ENCODE measurements at places on chromosomes 1 and 21. TPM values are rescaled to one million over a fixed set of nuclear protein-coding genes. Genes with fewer than 3 reads are reported as not detected.

The ASTN1 gene
- 0.05 TPM for total RNA-seq

GRCh38 chr1:67336783-67337182 lies 29.1 kb downstream of the IL12RB2 start:
- H3K36me3 ChIP-seq, result no peaks in the 10 kb centered on the region
- no peaks in the 10 kb centered on the region for H3K4me1 ChIP-seq
- no peak overlapping the region for H3K27ac ChIP-seq
- H3K27me3 ChIP-seq, result no peaks in the 10 kb centered on the region

DNA sequence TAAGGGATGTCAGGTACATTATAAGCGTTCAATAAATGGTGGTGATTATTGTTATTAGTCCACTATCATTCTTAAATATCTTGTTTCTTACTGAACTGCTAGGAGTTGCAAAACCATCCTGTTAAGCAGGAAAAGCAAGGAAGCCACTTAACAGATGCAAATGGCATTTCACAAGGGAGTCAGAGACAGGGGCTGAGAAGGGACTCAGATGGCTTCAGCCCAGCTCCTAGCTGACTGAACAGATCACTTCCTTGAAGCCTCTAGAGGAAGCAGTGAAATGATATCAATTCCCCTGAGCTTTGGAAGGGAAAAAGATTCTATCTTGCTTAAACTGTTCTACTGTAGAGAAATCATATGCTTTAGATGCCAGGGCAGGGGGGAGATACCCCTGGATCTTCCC lies 151.5 kb downstream of the ST6GALNAC5 start:
- no peak for DNase-seq
- no peak overlapping the region for H3K27ac ChIP-seq
- H3K4me3 ChIP-seq, result no peak overlapping the region
- H3K36me3 ChIP-seq, result no peaks in the 10 kb centered on the region

- no peak for DNase-seq
- H3K4me3 ChIP-seq, result no peak overlapping the region
- H3K36me3 ChIP-seq, result no peaks in the 10 kb centered on the region
- H3K4me1 ChIP-seq, result no peaks in the 10 kb centered on the region
- H3K27ac ChIP-seq, result no peak overlapping the region
Measured at GRCh38 chr1:205594846-205595245, 37.0 kb downstream of the ELK4 start.

GRCh38 chr1:84742653-84743052 lies 52.4 kb upstream of the SSX2IP start:
- no peak overlapping the region for H3K27ac ChIP-seq
- no peaks in the 10 kb centered on the region for H3K4me1 ChIP-seq
- H3K36me3 ChIP-seq, result no peaks in the 10 kb centered on the region
- peaks cover 5% of the 10 kb centered on the region for H3K27me3 ChIP-seq

DNA sequence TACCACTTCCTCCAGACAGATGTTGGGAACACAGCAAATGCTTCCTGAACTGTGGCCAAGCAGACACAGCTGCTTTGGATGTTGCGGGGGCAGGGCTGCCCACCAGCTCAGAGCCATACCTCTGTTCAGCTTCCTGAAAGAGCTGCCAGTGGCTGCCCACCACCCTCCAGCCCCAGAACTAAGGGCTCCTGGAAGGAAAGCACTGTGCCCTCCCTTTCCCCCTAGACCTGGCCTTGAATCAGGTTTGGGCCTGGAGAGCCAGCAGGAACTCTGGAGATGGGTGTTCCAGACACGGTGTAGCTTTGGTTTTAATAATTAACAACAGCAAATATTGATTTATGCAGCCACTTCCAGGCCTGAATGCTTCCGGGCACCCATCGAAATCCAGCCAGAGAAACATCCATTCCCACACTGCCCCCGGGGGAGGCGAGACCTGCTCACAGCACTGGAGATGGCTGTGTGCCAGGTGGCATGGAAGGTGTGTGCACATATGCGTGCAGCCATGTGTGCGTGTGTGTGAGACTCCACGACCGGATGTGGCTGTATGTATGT lies 45.7 kb downstream of the RAP1GAP start:
- no peak overlapping the region for H3K27ac ChIP-seq
- peaks cover 3% of the 10 kb centered on the region for H3K4me1 ChIP-seq

- no peak overlapping the region for H3K4me3 ChIP-seq
- H3K27ac ChIP-seq, result no peak overlapping the region
- H3K4me1 ChIP-seq, result no peaks in the 10 kb centered on the region
Measured at GRCh38 chr1:59212706-59213105, 84.2 kb upstream of the FGGY start.

The BLZF1 gene
- 19.6 TPM for total RNA-seq

- DNase-seq, result no peak
- H3K36me3 ChIP-seq, result no peaks in the 10 kb centered on the region
- H3K27ac ChIP-seq, result peak within 1 kb of the TSS; percentile 94
- no peaks in the 10 kb centered on the region for H3K27me3 ChIP-seq
Measured at GRCh38 chr1:40508375-40509341, at the start of gene EXO5. Gene EXO5 (plus strand): TSS chr1:40508767. CDS start chr1:40514545, 5,778 bp downstream.

DNA sequence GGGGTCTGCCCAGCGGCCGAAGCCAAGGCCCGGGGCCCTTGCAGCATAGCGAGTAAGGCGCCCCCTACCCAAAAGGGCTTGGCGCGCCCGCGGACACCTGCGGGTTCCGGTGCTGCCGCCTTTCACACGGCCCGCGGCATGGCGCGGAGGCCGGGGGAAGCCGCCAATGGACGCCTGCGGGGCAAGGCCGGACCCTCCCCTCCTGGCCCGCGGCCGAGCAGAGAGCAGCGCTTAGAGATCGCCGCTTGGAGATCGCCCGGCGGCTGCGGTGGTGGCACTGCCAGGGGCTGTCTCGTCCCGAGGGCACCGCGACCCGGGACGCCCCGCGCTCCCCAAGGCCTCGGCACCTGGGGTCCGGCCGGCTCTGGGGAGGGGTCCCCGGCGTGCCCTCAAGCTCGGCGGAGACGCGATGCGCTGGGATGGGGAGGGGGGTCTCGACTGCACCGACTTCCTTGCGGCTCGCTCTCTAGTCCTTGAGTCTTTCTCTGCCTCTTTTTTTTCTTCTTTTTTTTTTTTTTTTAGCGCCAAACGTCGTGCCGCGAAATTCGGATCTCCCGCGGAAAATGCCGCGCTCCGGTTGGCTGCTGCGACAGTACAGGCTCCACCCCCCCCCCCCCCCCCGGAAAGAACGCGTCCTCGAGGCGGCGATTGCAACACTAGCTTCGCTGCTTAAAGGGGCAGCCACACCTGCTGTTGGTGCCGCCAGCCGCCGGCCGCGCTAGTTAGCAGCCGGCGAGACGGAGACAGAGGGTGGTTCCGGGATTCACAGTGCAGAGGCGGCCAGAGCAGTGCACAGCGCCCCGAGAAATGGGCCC lies at the start of gene E2F2:
Gene E2F2 (minus strand): TSS at position 487 of the 815 bp plus-strand sequence. CDS start 440 bp downstream, at position 47.
- H3K27me3 ChIP-seq, result no peaks in the 10 kb centered on the region
- peak within 1 kb of the TSS; percentile 69 for H3K4me3 ChIP-seq
- H3K4me1 ChIP-seq, result peaks cover 30% of the 10 kb centered on the region
- peak within 1 kb of the TSS; percentile 76 for H3K27ac ChIP-seq
- DNase-seq, result no peak
